Lung microvascular endothelial cell (primary cell): ENCODE measurements at places on chromosomes 2 and 18. TPM values are rescaled to one million over a fixed set of nuclear protein-coding genes. Genes with fewer than 3 reads are reported as not detected.

The EMILIN1 gene
- total RNA-seq: 23.3 and 42.3 TPM in 2 replicates

The ZNF396 gene
- total RNA-seq: 0.22 and 0.60 TPM in 2 replicates

The CIB4 gene
- total RNA-seq: not detected in 2 replicates

The TMEM185B gene
- total RNA-seq: 19.2 and 33.3 TPM in 2 replicates

The LTBP1 gene
- 21.6 and 36.1 TPM in 2 replicates for total RNA-seq

The BUB1 gene
- 3.4 and 13.9 TPM in 2 replicates for total RNA-seq

The CXCR4 gene
- 2.2 and 33.6 TPM in 2 replicates for total RNA-seq

The PCARE gene
- total RNA-seq: not detected in 2 replicates

The ELOA2 gene
- not detected in 2 replicates for total RNA-seq

The CDKL4 gene
- total RNA-seq: 0.44 and 0.79 TPM in 2 replicates

The AQP12A gene
- total RNA-seq: not detected in 2 replicates

The POTEF gene
- total RNA-seq: 0.20 and 0.22 TPM in 2 replicates

The SP110 gene
- total RNA-seq: 2.2 and 3.9 TPM in 2 replicates
